PC-3 (cell line): ENCODE measurements at places on chromosomes 5 and 9. TPM values are rescaled to one million over a fixed set of nuclear protein-coding genes. Genes with fewer than 3 reads are reported as not detected.
A peak's percentile ranks its signal among the peaks of the same experiment; 100 is the strongest.

- no peak for DNase-seq
Measured at GRCh38 chr5:135196483-135196882, 162.5 kb upstream of the PITX1 start.

DNA sequence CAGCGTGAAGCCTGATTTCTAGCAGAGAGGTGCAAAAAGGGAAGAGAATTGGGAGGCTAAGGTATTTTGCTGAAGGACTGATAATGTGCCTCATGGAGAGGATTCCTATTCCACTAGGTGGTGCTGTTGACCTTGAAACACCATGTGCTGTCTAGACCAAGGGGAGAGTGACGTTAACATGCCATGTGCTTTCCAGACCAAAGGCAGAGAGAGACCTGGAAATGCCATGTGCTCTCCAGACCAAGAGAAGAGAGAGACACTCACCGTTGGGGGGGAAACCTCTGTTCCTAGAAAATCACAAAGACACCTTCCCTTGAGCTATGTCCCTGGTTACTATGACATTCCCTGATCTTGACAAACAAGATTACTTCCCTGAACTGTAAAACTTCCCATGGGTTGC, 286.0 kb upstream of the TUSC1 start:
- peak; percentile 90 for DNase-seq

- no peak for DNase-seq
Measured at GRCh38 chr5:124901081-124901480, 154.6 kb upstream of the ZNF608 start.

GRCh38 chr9:116504893-116505480, 182.1 kb upstream of the TRIM32 start:
- no peak for DNase-seq

DNA sequence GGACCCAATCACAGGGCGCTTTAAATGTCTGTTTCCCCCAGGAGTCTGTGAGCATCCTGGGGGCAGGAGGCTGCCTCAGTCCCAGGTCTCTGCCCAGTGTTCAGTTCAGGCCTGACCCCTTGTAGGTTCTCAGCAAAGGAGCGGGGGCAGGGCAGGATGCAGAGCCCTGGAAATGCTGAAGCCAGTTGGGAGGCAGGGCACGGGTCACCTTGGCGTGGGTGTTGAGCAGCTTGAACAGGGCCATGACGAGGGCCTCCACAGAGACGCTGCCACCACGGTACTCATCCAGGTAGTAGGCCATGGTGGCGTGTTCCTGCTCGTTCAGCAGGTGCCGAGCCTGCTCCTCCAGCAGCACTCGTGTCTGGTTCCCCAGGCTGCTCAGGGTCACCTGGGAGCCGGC, 36.3 kb upstream of the AKNA start:
- no peak for DNase-seq

DNA sequence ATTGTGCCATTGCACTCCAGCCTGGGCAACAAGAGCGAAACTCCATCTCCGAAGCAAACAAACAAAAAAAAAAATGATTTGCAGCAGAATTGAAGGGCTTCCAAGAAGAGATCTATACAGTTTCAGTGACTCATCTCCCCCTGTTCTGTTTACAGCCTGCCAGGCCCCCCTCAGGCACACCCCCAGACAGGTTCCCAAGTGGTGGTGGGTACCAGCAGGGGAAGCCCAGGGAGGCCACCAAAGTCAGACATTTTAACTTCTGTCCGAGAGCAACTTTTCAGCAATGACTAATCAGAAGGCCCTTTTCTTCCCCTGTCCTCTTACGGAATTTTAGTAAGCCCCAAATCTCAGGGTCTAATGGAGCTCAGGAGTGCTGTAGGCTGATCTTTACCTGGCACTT, 98.7 kb downstream of the PAX5 start:
- no peak for DNase-seq

DNA sequence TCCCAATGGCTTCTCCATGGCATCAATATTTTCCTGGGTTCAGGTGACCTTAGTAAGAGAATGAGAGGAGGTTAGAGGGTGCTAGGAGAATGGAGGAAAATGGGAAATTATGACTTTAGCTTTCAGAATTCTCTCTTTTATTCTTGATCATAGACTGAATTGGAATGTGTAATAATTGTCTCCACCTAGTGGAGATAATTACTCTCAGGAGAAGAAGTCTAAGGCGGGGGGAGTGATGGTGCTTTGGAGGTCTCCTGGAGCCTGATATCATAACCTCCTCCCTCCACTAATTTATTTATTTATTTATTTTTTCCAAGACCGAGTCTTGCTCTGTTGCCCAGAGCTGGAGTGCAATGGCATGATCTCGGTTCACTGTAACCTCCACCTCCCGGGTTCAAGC, 221.3 kb downstream of the GRIA1 start:
- no peak for DNase-seq

DNA sequence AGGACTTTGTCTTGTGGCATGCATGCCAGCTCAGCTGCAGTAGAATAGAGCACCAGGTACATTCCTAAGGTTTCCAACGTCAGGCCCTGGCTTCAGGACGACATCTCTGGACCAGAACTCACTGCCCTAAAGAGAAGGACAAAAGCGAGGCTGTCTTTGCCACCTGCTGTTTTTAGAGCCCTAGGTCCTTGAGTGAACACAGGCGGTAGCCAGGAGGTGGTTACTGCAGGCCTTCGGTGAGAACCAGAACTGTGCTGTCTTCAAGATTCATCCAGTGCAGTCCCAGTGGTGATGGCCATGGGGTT, 288.9 kb upstream of the CDH18 start:
- DNase-seq = no peak

DNA sequence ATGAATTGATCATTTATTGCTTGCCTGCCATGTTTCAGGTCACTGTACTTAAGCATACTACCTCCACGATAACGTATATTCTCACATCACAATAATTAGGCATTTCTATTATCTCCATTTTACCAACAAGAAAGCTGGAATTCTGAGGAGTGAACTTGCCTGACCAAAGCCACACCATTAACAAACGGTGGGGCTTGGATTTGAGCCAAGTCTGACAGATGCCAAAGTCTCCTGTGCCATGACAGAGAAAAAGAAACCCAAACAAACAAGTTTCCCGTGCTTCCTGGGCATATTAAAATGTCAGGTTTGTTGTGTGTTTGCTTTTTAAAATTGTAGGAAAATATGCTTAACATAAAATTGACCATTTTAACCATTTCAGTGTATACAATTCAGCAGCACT, 40.8 kb upstream of the KCNV2 start:
- DNase-seq = no peak

DNA sequence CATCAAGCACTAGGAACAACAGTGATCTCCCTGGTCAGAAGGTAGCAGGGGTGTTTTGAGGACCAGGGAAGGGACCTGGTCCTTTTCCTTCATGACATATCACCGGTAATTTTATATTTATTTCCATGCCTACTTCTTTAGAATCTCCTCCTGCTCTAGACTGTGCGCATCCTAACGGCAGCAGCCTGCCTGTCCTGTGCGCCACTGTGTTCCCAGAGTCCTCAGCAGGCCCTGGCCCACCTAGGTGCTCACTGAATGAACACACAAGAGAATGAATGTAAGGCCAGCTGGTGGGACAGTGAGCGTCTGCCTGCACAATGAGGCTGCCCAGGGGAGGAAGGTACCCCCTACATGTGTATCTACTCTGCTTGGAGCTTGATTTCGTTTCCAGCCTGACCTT, 51.5 kb downstream of the C5orf15 start:
- no peak for DNase-seq

DNA sequence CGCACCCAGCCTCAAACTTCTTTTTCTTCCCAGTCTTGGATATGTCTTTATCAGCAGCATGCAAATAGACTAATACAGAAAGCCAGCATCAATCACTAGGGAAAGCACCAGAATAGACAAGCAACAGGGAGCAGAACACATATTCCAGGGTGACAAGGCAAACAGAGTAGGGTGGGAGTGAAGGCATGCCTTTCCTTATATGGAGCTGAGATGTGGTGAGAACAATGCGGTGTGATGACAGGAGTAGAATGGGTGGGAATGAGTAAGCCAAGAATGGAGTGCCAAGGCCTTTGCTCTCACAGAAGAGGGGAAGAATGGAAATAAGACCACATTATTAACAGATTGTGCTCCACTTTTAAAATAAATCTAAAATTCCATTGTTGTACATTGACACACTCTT, 115.6 kb downstream of the CETN3 start:
- DNase-seq = peak; percentile 18

DNA sequence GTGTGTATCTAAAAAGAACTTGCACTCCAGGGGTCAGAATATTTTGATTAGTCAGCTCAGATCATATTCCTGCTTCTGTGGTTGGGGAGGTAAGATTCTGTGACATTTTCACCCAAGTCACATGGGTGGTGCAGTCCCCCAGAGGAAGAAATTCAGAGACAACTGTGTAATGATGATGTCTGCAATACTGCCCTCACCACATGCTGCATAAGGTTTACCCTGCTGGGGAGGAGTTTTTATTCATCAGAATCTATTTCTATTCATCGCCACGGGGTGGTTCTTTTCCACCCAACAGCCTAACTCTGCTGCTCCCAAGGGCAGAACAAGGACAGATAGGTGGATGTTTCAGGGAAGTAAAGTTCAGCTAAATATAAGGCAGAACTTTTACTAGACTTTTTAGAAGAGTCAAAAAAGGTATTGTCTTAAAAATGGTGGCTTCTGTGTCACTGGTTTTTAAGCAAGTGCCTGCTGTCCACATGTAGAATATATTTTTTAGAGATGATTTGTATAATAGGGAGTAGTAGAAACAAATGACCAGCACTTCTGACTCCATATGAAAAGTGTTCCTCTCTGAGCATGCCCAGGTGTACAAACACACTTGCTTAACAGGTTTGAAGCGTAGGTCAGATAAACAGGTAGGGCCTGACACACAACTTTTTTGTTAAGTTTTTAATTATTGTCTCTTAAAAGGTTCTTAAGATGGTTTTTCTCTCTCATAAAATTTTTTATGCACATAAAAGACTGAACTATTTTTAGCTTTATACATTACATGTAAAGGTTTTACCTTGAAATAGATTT, 352.7 kb downstream of the LRRC70 start:
- no peak for DNase-seq

GRCh38 chr9:114176624-114177291, 21.4 kb downstream of the COL27A1 start:
- no peak for DNase-seq

DNA sequence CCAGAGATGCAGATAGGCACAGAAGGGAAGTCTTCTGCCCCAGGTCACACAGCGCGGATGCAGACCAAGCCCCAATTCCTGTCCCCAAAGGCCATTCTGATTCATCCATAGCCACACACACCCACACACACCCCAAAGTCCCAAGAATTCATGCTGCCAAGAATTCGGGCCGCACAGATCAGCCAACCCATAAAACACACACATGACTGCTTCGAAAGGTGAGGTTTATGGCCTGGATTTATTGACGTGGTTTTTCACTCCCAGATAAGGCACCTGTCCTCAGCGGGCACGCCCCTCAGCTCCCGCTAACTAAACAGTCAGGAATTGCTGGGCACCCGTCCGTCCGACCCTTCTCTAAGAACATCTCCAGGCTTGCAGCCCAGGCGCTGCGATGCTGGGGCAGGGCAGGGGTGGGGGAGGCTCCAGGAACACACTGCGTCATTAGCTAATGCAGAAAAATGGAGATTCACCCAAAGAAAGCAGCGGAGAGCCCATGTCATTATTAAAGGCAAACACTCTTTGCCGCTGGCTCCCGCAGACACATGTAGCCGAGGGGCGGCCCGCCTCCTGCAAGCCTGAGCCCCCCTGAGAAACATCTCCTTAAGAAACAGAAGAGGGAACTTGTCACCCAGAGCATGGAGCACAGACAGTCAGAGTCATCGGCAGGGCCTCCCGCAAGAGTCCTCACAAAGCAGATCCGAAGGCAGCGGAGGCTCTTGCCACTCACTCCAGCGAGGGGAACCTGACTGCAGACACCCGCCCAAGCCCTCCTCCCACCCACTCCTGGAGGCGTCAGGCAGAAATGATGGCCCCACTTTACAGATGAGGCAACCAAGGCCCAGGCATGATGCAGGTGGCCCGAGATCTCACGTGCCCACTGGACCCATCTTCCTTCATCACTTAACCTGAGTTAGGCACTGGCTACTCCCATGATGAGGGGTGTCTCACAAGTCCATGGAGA, 19.9 kb downstream of the VAV2 start:
- peak; percentile 58 for DNase-seq

DNA sequence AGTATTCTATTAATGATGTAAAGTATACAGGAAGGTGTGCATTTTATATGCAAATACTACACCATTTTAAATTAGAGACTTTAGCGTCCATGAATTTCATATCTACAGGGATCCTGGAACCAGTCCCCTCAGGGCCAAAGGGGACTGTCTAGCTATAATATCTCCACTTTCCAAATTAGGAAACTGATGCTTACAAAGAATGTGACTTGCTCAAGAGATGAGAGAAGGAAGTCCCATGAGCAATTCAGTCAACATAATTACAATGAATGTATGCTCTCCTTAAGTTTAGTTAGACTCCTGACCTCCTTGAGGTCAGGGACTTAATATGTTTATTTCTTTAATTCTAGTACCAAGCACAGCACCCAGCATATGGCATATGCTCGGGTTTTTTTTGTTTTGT, 23.7 kb downstream of the NIPBL start:
- peak; percentile 23 for DNase-seq

GRCh38 chr5:146193285-146193684, 10.1 kb upstream of the RBM27 start:
- no peak for DNase-seq

- DNase-seq = no peak
Measured at GRCh38 chr9:116250891-116251290, 97.3 kb downstream of the PAPPA start.

- no peak for DNase-seq
Measured at GRCh38 chr9:87622923-87623322, 103.0 kb upstream of the CTSL start.

GRCh38 chr5:172714491-172715420, 56.2 kb downstream of the DUSP1 start:
- DNase-seq = peak; percentile 78

- DNase-seq = peak; percentile 35
Measured at GRCh38 chr5:130693509-130693908, 471.5 kb downstream of the HINT1 start.

- no peak for DNase-seq
Measured at GRCh38 chr9:9122230-9122875, 1322.8 kb upstream of the DMAC1 start.

- no peak for DNase-seq
Measured at GRCh38 chr5:91361055-91361701, 21.9 kb downstream of the ARRDC3 start.

Gene POU5F2
- total RNA-seq = 0.46 and 0.66 TPM in 2 replicates

Gene TMEM252
- not detected in 2 replicates for total RNA-seq

Gene SPINK13
- 3.0 TPM in 1 of 2 replicates, not detected in the other for total RNA-seq

Gene GHR
- total RNA-seq = 2.2 and 5.2 TPM in 2 replicates

Gene ACTL7B
- total RNA-seq = not detected in 2 replicates

Gene LCN1
- total RNA-seq = not detected in 2 replicates

Gene UBE2QL1
- total RNA-seq = 7.4 and 8.8 TPM in 2 replicates

Gene PCDHGA2
- total RNA-seq = not detected in 2 replicates

Gene NUTM2F
- not detected in 2 replicates for total RNA-seq

Gene ADGRV1
- 22.7 and 27.2 TPM in 2 replicates for total RNA-seq

Gene FAXDC2
- total RNA-seq = not detected in 2 replicates

Gene C7
- not detected in 2 replicates for total RNA-seq
